Hematopoietic multipotent progenitor cell treated with erythropoietin and hydrocortisone succinate and interleukin-3 and kit ligand, for 17 days (in vitro differentiated cells): ENCODE measurements at places on chromosomes 12 and 14.

DNA sequence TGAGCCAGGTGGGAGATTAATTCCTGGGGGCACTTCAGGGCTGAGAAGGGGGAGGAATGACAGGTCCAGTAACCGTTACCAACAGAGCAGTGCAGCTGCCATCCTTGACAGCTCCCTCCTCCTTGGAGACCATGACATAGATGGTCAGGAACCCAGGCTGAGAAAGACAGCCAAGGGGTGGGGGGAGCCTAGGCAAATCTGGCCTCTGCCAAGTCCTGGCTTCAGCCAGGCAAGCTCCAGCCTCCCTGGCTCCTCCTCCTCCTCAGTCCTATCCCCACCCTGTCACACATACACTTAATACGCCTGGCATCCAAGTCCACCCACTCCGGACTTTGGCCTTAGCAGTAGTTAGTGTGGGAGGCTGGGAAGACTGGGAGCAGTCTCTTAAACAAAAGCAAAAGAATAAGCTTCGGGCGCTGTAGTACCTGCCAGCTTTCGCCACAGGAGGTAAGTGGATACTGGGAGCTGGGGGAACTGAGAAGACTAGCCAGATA, at the start of gene RDH5:
Gene RDH5 (plus strand): TSS at position 323 of the 494 bp plus-strand sequence. CDS start 792 bp downstream, outside the sequence.
- DNase-seq, result no peak

- DNase-seq, result peak; percentile 70
Measured at GRCh38 chr14:55125403-55125802, 3.6 kb upstream of the LGALS3 start.

GRCh38 chr12:4441355-4442335, 4.0 kb downstream of the FGF6 start:
- no peak for DNase-seq

DNA sequence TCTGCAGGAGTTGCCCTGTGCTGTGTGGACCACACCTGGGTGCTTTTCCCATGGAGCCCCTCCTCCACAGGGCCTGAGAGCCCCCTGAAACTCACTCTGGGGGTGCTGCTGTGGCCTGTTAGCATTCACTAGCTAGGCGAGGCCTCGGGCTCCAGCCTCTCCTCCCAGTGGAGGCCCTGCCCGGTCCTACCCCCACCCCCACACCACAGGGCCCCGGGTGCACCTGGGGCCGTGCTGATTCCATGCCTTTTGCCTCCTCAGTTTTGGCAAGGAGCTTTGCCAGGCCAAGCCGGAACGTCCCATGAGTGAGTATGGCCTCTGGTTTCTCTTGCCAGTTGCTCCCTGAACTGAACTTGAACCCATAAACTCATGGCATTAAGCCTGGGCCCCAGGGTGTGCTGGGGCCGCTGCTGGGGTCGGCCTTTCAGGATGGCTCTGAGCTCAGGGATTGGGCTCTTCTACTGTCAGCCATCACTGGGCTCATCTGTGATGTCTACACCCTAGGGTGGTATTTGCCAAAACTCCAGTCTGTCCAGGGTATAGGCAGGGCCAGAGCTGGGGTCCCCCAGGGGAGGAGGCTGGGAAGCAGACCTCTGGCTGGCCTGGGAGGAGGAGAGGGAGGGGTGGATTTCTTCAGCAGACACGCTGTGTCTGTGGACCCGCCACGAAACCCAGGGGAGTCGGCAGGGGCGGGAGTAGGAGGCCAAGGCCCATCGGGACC, 58.7 kb upstream of the TSPAN9 start:
- no peak for DNase-seq

GRCh38 chr14:69755784-69756183, 11.2 kb upstream of the SRSF5 start:
- DNase-seq, result peak; percentile 43
